Left ventricle myocardium inferior (tissue), 1 donor: ENCODE measurements at places on chromosomes 1 and 21.
A peak's percentile ranks its signal among the peaks of the same experiment; 100 is the strongest.

- no peak for DNase-seq
These were observed 1037.4 kb upstream of the TMPRSS15 start for GRCh38 chr21:19440792-19441655.

DNA sequence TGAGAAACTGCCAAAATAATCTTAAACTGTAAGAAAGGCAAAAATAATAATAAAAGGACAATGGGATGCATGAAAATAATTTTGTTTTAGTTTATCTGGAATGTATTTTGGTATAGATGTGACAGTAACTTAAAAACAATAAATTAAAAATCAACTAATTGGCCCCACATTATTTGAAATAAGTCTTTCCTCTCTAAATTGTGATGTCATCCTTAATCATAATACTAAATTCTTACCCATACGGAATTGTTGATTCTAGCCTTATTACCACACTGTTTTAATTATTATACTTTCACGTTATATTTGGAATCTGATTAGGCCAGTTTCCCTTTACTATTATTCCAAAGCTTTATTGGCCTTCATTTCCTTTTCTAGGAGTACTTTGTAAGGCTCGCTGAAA, 7.7 kb downstream of the DESI2 start:
- no peak for DNase-seq

DNA sequence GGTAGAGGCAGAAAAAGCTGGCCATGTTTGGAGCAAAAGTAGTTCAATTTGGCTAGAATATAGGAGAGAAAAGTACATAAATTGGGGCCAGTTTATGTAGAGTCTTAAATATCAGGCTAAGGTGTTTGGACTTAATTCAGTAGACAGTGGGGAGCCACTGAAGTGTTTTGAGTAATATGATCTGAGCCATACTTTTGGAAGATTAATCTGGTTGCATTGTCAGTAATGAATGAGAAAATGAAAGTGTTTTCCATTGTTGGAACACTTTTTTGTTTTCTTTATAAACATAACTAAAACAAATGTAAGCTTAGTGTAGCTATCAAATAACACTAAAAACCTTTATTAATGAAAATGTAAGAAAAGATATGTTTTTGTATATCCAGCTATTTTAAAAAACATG, 42.1 kb downstream of the POU2F1 start:
- no peak for DNase-seq

GRCh38 chr1:226209307-226210059, 14.0 kb upstream of the MIXL1 start:
- no peak for DNase-seq

DNA sequence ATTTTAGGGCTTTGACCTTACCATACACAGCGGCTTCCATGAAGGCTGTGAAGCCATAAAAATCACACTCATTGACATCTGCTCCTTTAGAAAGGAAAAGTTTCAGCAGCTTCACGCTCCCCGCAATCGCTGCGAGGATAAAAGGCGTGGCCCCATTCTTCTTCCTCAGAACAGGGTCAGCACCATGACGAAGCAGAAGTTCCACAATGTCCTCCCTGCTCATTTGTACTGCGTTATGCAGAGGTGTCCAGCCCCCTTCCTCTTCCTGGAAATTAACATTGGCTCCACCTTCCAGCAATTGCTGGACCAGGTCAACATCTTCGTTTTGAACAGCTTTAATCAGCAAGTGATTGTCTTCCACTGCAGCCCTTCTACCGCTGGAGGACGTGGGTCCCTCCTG, 2.7 kb downstream of the RNASEL start:
- DNase-seq, result no peak

DNA sequence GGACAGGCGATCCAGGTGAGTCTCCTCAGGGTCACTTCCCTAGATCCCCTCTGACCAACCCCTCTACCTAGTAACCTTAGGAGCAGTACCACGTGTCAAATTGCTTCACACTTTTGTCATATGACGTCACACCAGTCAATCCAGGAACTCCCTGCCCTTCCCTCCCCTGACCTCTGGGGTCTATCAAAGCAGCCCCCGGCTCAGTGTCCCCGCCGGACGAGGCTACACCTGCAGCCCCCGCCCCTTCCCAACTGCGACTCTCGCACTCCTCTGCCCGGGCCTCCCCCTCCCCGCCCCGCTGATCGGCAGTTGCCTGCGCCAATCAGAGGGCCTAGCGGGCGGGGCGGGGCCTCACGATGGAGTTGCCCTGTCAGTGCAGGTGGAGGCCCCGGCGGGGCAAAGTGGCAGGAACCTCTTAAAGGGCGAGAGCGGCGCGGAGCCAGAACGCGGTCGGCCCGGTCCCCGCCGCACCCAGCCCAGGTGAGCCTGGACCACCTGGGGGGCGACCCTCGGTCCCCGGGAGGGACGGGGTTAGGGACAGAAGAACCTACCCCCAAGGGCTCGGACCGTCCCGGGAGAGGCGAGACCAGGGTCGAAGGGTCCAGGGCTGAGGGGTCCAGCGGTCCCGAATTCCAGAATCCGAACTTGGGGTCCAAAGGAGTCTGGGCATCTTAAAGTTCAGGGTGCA, 27.5 kb upstream of the EPB41 start:
- DNase-seq, result peak; percentile 84

GRCh38 chr1:150798525-150798924, 9.5 kb downstream of the CTSK start:
- DNase-seq, result no peak

DNA sequence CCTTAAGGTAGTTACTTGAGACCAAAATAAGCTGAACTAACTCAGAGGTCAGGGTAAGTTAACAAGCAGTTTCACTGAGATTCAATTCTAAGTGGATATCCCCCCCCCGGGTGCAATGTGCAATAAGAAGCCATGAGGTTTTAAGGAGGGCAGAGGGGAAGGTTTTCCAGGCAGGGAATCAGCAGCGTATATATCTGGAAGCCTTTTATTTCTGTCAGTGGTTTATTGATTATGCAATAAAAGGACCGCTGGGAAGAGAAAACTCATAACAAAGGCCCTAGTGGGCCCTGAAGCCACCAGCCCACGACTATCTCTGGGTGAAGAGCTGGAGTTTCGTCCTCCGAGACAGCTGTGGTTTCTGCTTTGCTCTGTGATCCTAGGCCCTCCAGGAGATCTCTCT, 53.1 kb upstream of the CTPS1 start:
- DNase-seq, result no peak

DNA sequence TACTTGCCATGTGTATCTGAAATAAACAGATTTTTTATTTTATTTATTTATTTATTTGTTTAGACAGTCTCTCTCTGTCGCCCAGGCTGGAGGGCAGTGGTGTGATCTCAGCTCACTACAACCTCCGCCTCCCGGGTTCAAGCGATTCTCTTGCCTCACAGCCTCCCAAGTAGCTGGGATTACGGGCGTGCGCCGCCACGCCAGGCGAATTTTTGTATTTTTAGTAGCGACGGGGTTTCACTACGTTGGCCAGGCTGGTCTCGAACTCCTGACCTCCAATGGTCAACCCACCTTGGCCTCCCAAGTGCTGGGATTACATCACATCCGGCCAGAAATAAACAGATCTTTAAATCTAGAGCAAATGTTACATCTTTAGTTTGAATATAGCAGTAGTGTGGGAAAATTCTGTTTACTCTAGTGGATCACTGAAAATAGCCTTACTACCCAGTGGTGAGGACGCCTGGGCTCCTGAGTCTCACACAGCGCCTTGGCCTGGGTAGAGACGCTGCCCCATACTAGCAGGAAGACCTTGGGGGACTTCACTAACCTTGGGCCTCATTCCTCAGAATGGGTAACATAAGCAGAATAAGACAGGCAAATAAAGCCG, 709 bp downstream of the GART start:
- no peak for DNase-seq

DNA sequence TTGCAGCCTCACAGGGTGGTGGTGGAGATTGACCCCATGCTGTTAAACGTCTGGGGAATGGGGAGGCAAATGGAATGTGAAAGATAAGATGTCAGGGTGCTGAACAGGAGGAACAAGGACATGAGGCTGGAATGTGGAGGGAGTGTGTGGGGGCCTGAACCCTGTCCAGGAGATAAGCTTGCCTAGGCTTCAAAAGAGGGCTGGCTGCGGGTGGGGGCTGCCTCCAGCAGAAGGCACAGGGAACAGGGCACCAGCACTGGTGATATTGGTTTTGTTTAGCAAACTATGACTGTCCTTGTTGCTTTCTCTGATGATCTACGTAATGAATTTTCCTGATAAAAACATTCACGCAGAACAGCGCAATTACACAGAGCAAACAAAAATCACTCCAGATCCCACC, 52.4 kb upstream of the LRP8 start:
- DNase-seq, result no peak

- DNase-seq, result no peak
These were observed 3.7 kb downstream of the BCAN start for GRCh38 chr1:156645666-156646065.

- peak; percentile 76 for DNase-seq
These were observed 36.5 kb upstream of the TRAPPC10 start for GRCh38 chr21:43975469-43976098.

- no peak for DNase-seq
These were observed 50.2 kb downstream of the KCNJ6 start for GRCh38 chr21:37866027-37866426.

DNA sequence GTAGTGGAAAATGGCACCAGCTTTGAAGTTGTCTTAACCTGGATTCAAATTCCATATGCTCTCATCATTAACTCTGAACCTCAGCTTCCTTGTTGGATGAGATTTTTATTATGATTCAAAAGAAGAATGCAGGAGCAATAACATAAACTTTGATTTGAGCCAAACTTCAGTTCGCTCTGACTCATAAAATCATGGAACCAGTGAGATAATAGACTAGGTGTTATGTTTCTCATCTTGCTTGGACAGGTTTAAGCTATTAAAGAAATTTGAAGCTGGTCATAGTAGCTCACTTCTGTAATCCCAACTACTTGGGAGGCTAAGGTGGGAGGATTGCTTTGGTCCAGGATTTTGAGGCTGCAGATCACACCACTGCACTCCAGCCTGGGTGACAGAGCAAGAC, 172.8 kb downstream of the CLEC20A start:
- DNase-seq, result no peak

DNA sequence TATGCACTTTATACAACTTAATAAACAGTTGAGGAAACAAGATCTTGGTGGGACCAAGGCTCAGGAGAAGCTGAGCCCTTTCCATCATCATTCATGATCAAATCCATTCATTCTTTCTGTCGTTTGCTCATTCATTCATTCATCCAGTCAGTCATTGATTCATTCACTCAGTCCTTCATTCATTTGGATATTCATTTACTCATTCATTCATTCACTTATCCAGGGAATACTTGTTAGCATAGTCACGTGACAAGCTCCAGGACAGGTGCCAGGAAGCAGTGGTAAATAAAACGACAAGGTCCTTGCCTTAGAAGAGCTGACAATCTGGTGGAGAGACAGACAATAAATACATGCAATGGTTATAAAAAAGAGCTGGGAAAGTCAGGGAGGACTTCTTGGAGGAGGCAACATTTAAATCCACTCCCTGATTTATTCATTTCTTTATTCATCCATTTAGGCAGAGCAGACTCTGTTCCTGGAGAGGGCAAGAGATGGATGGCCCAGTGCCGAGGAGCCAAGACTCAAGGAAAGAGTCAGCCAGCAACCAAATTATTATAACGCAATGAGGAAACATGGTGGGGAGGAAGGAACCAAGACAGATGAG, 74.1 kb upstream of the CASZ1 start:
- DNase-seq, result no peak

DNA sequence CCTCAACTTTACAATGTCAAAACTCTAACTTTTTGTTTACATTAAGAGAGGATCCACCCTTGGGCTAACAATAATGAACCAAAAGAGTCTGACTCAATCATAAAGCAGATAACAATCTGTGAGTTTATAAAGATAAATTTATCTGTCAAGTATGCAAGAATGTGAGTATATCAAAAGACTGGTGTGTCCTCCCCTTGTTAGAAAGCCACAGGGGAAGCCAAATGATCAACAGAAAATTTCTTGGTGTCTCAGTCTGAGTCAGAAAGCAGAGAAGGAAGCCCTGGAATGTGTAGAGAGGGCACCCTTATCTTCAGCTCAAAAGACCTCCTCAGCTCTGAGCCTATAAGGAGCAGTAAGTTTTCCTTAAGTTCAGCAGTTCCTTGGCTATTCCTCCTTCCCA, 13.9 kb upstream of the PDIK1L start:
- DNase-seq, result no peak

DNA sequence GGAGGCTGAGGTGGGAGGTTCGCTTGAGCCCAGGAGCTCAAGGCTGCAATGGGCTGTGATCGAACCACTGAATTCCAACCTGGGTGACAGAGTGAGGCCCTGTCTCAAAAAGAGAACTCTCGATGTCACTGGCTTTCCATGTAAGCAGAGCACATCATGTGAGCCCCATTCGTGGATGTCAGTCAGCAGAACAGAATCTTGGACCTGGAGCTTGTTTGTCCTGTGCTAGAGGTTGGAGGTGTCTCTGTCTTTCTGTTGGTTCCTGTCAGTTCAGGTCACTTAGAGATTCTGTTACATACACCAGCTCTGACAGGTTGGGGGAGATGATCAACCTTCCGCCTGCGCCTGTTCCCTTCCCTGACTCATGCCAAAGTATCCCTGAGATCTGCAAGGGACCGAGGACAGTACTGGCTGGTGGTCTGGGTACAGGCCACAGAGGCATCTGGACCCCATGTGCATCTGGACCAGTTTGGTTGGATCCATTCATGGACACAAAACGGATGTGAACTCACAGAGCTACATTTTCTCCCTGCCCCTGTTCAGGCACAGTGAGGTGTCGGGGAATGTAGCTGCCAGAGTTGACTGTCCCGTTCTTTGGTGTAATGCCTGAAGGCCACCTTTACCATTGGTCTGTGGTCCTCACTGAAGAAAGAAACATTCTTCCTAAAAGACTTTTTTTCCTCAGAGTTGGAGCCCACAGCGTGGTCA, 10.0 kb downstream of the ARF1 start:
- no peak for DNase-seq

DNA sequence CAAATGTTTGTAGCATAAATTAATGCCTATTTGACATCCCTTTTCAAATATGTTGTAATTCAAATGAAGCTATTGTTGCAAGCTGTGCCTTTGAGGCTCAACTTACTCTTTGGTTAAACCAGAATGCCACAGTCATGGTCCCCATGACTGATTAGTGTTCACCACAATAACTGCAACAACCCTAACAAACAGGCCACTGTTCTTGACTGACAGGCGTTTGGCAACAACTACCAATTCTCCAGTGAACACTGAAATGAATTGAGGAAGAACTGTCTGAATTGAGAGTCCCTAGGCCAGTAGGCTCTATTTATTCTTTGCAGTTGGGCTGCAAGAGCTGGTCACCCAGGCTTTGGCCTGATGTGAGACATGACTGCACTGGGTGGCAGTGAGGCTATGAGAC, 6.6 kb upstream of the TMEM167B start:
- no peak for DNase-seq

GRCh38 chr1:9186082-9186859, 48.3 kb upstream of the H6PD start:
- DNase-seq, result no peak
